ENCODE measurements at places on chromosomes 6 and 20.

DNA sequence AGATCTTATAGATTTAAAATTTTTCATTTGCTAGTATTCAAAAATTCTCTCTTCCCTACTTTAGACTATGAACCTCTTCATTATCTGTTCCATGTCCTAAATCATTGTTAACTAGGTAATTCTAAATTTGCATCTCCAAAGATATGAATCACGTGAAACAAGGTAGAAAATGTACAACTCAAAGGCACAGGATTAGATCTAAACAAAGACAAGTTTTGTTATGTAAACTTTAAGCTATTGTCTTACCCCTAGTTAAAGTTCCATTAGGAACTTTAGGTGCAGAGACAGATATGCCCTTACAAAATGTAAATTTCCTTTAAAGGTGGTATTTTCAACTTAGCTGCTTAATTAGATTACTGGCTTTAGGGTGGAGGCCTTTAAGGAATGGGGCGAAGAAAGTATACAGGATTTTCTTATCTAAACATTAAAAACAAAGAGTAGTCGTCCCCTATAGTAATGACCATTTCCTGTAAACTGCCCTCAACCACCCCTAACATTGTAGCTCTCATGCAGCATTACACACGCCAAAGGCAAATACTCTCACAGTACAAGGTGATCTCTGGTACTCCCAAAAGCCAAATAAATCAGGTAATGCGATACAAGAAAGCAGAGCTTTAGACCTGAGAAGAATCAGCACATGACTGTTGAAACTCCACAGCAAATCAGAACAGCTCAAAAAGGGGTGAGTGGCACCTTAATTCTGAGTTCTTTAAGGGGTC, 57.4 kb upstream of the MRAP2 start:
- DNase-seq, result no peak

DNA sequence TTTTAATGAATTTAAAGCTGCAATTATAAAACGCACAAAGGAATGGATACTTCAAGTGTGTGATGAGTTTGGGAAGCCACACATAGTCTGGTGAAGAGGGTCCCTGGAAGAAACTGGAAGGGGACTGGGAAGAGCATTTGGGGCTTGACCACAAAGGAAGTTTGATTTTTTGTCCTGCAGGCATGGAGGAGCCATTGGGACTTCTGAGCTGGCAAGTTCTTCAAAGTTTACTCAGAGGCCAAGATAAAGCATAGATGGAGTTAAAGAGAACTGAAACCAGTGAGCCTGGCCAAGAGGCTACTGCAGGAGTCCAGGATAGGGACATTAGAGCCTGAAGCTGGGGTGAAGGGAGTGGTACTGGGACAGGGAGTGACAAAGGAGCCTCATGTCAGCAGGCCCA, 95.0 kb downstream of the AIG1 start:
- DNase-seq, result no peak

GRCh38 chr6:144612811-144613210, 327.7 kb downstream of the UTRN start:
- no peak for DNase-seq

DNA sequence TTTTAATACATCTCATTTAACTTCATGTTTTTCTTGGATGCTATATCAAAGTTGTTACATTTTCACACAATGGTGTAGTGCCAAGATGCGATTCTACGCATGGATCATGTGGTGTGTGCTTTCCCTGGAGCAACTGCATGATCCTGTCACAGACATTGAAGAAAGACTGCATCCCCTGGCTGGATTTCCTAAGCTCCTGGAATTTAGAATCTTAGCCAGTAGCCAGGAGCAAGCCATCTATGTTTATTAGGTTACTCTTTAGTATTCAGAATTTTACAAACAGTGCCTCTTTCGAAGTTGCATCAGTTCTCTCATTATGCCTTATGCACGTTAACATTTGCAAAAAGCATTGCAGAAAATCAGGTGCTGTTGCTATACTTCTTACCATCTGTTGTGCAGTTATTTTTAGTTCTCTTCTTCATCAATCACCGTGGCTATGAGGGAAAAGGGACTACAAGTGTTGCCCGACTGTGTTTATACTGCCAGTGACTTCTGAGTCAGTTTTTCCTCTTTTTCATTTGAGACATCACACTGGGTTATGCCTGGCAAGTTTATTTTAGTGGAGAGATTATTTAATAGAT, 584.2 kb downstream of the BCKDHB start:
- no peak for DNase-seq

DNA sequence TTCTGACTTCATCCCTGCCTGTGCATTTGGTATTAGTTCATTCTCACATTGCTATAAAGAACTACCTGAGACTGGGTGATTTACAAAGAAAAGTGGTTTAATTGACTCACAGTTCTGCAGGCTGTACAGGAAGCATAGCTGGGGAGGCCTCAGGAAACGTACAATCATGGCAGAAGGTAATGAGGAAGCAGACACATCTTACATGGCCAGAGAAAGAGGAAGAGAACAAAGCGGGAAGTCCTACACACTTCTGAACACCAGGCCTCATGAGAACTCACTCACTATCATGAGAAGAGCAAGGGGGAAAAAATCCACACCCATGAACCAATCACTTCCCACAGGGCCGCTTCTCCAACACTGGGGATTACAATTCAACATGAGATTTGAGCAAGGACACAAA, 303.9 kb downstream of the CBLN4 start:
- no peak for DNase-seq

DNA sequence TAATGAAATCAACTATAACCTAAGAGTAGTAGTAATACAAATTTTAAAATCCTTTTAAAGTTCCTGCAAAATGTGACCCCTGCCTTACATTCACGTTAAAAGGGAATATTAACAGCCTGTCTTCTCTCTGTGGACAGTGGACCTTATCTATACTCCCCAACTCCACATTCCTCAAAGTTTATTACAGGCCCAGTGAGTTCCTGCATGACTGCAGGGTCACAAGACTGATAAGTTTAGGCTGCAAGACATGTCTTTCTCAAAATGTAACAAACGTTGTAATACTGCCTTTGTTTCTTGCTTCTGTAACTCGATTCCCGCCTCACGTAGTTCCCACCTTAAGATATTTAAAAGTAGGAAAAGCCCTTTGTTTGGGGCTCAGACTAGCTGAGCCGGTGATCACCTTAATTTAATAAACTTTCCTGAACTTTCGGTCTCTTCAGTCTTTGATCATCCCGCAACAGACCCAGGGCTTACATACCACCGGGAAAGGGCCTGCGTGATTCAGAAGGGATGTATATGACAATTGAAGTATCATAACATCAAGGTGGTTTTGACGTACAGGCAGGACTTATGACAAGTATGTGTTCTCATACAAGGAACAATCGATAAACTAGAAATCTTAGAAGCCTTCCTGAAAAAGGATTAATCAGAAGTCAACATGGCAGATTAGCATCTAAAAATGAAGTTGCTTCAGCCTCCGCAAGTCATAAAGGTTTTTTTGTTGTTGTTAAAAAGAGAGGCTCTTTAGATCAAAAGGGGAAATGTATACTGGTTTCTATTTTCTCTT, 3.0 kb downstream of the IL22RA2 start:
- DNase-seq, result no peak

- DNase-seq, result no peak
Observed at GRCh38 chr6:22117631-22118030, 179.2 kb downstream of the PRL start.

GRCh38 chr6:147733686-147734085, 225.2 kb downstream of the SAMD5 start:
- DNase-seq, result no peak

Measured in right renal cortex interstitium (tissue), 3 donors.